ENCODE measurements at places on chromosomes 2 and 18.

DNA sequence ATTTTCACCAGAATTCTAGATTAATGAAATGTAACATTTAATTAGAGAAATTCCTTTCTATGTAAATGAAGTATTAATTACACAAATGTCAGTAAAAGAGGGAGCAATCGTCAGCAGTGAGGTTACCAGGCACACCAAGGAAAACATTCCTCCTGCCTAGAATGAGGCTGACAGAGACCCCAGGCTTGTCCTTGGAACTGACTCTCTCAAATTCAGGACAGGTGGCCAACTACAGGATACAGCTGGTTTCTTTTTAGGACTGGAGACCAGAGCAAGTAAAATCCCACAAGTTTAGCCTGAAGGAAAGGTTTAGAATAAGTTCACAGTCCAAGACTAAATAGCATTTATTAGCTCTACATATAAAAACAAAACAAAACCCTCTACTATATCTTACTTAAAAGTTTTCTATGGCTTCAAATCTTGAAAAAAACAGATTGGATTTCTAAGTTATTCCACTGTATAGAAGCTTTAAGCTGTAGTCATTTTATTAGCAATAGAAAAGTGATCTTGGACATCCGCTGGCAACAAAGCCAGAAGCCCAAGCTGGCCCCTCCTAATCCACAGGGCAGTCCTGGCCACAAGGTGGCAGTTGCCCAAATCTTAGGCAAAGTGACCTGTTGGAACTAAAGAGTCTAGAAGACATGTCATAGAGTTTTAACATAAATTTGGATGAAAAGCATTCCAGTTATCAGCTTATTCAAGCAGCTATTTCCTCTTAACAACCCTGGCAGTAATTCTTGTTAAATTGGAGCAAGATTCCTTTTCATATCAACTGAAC is 81.0 kb downstream of the SP3 start:
- DNase-seq, result peak; percentile 54

GRCh38 chr2:171084128-171084527 is 76.6 kb downstream of the TLK1 start:
- DNase-seq, result no peak

DNA sequence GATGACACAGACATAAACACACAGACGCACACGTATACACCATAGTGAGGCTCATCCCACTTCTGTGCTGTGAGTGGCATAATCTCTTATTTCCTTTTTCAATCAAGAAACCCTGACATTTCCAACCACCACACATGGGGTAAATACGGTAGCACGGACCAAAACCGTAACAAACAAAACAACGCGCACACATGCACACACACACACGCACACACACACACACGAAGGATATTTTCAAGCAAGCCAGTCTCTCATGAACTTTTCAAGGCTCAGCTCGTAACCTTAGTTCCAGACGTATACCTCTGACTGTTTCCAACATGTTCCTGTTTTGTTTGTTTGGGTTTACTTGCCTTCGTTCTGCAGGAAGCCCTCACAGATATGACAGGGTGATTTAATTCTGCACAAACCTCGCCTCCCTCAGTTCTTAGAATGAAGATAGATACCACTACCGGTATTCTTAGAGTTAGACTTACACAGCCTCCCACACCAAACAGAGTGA is 119.8 kb downstream of the BCL2 start:
- no peak for DNase-seq

DNA sequence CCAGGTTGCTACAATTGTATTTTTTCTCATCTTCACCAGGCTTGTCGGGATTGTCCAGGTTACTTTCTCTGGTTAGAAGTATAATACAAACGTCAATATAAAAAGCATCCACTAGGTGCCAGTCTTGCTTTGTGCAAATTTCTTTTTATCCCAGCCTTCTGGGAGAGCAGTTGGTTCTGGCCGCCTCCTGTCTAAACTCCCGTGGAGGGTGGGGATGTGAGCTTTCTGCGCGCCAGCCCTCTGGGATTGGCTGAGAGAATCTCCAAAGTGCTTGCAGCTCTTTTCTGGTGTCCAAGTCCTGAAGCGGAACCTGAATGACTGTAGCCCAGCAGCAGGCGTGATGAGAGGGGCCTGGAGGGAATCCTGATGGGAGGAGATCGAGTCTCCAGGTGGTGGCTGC is 22.4 kb upstream of the TOGARAM2 start:
- peak; percentile 66 for DNase-seq

GRCh38 chr2:214995926-214996670 is 142.3 kb downstream of the ABCA12 start:
- DNase-seq, result no peak

GRCh38 chr2:201680743-201681142 is 17.7 kb downstream of the MPP4 start:
- no peak for DNase-seq

All from LoVo (cell line).